ENCODE measurements at places on chromosomes 16 and 17.

GRCh38 chr17:789160-789840 lies 7.1 kb downstream of the MRM3 start:
- no peak for DNase-seq

DNA sequence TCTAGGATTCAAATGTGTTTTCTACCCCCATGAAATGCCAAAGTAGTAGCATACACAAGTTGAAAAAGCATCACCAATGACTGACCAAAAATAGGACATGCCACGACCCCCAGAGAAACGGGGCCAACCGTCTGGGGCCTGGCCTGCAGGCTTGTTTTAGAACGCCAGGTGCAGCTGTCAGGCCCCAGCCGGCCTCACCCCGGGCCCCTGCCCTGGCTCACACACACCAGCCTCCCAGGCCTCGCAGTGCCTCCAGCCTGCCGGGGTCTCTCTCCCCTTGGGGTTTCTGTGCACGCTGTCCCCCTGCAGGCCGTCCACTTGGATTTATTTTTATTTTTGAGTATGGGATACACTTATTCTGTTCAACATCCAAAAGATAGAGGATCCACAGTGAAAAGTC lies 7.9 kb downstream of the KATNB1 start:
- DNase-seq, result no peak

GRCh38 chr17:82091264-82092066 lies 6.6 kb downstream of the FASN start:
- DNase-seq, result no peak

GRCh38 chr16:3988824-3989223 lies 108.3 kb upstream of the CREBBP start:
- DNase-seq, result no peak

DNA sequence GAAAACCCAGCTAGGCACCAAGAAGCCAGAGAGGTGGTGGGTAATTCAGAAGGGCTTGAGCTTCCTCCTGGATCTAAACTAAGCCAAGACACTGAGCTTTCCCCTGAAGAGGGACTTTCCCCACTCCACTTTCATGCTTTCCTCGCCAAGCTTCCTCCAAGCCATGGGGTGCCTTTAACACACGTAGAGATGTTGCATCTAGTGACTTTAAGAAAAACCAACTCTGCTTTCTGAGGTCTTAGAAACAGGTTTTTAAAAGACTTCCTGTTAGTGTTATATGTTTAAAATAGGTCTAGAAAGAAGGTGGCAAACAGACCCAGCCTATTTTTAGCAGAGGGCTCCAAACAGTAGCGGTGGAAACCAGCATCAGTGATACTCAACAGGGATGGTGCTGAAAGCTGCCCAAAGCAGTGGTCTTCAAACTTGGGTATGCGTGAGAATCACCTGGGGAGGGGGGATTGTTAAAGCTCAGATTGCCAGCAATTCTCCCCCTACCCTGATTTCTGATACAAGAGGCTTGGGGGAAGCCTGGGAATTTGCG lies 585.6 kb downstream of the CDH13 start:
- no peak for DNase-seq

DNA sequence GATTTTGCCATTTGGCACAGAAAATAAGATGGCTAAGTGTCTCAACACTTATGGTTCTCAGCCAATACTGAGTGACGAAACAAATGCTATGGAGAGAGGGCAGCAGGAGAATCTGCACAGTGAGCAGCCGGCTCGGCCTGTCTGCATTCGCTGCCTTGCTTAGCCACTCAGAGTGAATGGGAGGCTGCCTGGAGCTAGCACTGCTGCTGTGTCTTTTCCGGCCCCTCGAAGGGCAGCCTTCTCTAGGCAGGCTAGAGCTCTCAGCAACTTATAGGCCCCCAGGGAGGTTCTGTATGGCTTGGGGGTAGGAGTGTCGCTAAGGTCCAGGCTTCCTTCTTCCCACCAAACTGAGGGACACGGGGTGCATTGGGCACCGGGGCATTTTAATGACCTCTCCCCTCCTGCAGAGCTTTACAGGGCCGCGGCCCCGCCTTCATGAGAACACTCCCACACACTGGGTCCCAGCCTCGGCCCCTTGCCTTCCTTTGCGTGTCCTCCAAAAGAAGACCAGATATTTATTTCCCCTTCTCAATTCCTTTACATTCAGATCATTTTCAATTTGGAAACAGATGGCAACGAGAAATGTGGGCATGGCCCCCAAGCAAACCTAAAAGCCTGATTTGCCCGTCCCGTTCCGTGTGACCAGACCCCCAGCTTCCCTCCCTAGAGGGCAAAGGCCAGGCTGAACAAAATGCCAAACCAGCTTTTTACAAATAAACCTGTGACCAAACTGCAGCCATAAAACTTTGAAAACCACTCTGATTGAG lies 670.9 kb downstream of the TOX3 start:
- DNase-seq, result no peak

DNA sequence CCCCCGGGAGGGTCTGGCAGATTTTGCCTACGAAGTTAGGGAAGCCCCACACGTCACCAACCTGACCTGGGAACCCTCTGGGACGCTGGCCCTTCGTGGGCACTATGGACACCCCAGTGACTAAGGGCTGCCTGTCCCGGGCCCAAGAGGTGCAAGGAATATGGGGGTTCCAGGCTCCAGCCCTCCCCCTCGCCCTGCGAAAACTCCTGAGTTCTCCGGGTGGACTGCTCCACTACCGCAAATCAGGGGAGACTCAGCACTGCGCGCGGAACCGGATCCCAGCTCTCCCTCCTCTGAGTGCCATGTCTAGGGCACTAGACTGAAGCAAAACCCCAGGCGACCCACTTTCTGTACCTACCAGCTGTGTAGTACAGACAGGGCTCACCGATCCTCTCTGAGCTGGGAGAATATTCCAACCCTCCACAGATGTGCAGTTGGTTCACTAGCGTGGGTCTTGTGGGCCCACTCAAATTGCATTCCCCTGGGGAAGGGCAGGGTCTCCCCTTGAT lies at the start of gene ARL5C:
Gene ARL5C (minus strand): TSS at position 321 of the 509 bp plus-strand sequence. CDS start 401 bp downstream, outside the sequence.
- DNase-seq, result no peak

- no peak for DNase-seq
These were observed 157.4 kb downstream of the FOXL1 start for GRCh38 chr16:86735727-86736126.

- DNase-seq, result no peak
These were observed 5.0 kb downstream of the NLRC5 start for GRCh38 chr16:56994311-56994710.

GRCh38 chr17:43572368-43572980 lies 26.3 kb upstream of the ETV4 start:
- no peak for DNase-seq

DNA sequence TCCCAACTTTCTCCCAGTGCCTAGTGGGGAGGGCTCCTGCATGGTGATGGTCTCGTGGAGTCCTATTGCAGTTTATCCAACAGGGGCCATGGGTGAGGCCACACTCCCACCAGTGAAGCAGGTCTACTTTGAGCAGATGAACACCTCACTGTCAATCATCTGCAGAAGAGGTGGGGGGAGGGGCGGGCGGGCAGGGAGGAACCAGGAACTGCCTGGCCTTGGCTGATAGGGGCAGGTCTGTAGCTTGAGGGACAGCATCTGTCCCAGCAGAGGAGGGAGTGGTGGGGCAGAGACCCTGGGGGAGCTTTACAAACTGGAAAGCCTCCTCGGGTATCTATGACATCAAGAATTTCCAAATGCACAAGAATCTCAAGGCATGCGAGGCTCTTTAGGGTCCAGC lies 58.7 kb upstream of the ZNF423 start:
- DNase-seq, result no peak

DNA sequence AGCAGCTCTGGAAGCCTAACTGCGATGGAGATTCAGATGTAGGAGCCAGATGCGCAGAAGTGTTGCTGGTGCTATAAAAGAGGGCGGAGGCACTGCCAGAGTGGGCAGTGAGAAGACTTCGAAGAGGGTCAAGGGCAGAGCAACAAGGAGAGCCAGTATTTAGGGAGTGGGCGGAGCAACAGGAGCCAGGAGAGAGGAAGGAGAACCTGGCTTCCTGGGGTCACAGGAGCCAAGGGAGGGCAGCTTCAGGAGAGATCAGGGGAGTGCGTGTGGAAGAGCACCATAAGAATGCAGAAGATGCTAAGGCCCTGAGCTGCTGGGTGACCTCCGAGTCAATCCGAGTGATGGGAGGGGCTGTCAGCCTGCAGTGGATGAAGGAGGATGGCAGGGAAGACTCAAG lies 14.4 kb upstream of the MRPS23 start:
- no peak for DNase-seq

DNA sequence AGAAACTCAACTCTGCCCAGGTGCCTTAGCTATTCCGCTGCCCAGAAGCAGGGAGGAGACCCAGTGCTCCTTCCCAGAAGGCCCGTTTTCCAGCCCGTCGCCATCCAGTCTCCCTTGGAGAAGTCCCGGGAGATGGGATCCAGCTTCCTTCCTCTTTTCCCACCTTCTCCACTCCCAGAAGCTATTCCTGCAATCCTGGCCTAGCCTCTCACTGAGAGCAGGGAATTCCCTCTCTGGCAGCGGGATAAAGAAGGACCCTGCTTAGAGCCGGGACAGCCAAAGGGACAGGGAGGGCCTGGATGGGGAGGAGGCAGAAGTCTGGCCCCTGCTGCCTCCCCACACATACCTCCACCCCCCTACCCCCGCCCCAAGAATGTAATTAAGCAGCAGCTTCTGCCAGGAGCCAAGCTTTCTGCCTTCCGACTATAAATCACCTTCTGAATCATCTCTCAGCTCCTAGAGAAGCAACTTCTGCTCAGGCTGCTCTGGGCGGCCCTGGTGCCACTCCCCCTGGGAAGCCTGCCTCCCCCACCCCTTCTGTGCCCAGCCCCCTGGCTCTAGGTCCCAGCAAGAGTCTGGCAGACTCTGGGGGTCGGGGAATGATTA lies 6.4 kb downstream of the WNT3 start:
- DNase-seq, result peak; percentile 31

DNA sequence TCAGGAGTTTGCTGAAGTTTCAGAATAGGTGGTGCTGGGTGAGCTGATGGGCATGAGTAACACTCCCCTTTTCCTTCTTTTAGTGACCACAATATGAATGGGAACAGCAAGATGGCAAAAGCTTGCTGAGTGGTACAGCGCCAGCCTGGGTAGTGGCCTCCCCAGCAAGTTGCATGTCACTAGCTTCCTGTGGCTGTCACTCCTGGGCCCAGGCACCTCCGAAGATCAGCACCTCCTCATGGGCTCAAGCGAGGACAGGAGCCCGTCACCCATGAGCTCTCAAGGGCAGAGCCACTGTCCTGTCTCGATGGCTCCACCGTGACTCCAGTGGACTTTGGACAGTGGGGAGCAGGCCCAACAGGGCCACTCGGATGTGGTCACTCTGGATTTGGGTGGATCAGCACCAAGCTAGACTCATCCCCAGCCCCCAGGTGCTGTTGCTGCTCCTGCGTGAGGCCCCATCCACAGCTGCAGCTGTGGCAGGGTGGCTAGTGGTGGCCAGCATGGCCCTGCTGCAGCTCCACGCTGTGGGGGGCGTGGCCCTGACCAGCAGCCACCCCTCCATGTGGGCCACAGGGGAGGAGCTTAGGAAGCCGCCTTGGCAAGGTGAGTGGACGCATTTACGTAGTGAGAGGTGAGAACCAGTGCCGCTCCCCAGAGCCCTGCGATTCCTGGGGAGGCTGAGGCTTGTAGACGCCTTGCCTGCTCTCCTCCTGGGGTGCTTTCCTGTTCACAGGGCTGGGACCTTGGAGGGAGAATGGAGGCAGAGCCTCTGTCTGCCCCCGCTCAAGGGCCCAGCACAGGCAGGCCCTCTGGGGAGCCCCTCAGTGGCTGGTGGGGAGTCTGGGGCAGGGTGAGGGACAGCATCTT lies 13.6 kb upstream of the DNASE1 start:
- DNase-seq, result no peak

DNA sequence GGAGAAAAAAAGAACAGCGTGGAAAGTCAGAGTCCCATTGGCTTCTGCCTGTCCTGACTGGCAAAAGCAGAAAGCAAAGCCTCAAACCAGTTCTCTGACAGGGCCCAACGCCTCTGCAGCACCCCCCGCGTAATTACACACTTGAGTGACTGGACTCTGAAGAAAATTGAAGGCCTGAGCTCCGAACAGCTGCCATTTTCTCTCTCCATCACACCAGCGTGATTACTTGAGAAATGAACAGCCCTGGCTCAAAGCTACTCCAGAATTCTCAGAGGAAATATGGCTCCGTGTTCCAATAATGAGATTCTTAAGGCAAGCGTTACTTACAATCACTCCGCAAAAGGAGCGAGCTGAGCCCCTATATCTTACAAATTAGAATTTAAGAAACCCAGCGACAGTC lies 142.7 kb upstream of the C17orf78 start:
- DNase-seq, result no peak

- no peak for DNase-seq
These were observed 62.8 kb upstream of the LGALS9 start for GRCh38 chr17:27568216-27568615.

DNA sequence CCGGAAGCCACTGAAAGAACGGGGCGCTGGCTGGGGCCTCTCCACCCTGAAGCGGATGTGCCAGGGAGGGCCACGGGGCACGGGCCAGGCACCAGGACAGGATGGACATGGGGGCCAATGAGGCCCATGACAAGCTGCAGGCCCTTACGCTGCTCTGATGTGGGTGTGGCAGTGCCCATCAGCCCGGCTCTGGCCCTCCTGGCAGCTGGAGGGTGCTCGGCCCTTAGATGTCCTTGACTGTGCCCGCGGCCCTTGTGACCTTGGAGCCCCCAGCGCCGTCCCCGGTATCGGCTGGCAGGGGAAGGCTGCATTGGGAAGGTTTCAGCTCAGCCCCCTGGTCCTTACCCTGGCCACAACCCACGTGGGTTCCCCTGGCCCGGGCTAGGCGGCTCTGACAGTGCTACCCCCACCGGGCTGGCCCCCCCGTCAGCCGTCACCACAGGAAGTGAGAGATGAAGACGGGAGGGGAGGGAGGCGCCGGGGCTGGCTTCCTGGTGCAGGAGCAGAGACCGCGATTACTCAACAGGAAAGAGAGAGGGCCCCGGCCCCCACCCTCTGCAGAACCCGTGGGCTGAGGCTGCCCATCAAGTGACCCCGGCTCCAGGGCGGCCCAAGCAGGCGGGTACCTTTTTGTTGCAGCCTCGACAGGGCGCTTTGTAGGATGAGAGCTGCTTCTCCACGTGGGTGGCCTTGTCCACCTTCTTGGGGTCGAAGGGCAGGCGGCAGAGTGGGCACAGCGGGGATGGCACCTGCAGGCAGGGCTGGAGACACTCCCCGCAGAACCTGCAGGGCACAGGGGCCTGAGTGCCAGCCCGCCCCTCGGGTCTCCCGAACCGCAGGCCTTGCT lies 5.3 kb downstream of the RNF166 start:
- peak; percentile 42 for DNase-seq

GRCh38 chr17:72945473-72945872 lies 147.0 kb downstream of the SLC39A11 start:
- DNase-seq, result no peak

DNA sequence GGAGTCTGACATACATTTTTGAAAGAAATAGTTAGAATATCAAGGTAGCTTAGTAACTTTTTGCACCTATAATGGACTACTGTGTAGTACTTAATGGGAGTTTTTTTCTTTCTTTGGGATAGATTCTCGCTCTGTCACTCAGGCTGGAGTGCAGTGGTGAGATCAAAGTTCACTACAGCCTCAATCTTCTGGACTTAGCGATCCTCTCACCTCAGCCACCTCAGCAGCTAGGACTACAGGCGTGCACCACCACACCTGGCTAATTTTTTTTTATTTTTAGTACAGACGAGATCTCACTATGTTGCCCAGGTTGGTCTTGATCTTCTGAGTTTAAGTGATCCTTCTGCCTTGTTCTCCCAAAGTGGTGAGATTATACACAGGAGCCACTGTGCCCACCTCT lies 9.5 kb downstream of the TAOK1 start:
- DNase-seq, result no peak
